Pancreas (tissue), 10 donors: ENCODE measurements at places on chromosomes 11 and 22.

DNA sequence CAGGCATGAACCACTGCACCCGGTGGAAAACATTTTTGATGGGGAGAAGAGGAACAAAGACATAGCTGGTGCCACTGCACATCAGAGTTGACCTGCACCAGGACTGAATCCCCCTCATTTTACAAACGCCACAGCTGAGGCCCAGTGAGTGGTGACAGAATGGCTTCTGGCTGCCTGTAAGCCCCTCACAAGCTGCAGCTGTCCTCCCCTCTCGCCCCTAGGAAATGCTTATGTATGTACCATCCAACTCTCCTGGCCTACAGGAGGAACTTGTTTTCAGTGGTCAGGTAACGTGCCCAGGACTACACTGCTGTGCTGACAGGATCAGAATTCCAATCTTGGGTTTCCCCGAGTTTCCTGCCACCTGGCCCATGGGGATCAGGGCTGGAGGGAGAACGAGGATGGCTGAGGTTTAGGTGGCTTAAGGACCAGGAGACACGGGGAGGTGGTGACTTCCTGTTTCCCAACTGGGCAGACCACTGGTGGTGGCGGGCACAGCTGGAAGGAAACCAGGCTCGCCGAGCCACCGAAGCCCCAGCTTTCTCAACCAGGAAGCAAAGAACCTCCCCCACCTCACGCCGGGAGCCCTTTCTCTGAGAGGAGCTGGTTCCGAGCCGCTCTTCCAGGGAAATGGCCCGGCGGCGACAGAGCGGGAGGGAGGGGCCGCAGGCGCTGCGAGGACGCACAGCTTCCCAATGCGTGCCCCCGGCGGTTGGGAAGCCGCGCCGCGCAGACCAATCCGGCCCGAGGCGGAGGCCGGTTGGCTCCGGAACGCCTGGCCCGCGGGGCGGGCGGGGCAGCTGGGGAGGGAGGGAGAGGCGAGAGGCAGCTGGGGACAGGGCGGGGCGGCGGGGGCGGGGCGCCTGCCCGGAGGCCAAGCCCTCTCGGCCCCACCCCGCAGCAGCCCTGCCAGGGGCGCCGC, 1.0 kb upstream of the LRFN4 start:
- peak overlapping the region; percentile 84 for H3K27ac ChIP-seq
- no peaks in the 10 kb centered on the region for H3K27me3 ChIP-seq
- no peaks in the 10 kb centered on the region for H3K4me1 ChIP-seq
- DNase-seq: peak; percentile 96

GRCh38 chr11:69444381-69445130, 36.9 kb upstream of the LINC01488 start:
- no peaks in the 10 kb centered on the region for H3K27me3 ChIP-seq
- H3K36me3 ChIP-seq: no peaks in the 10 kb centered on the region
- H3K27ac ChIP-seq: peak overlapping the region; percentile 83
- no peak overlapping the region for H3K4me3 ChIP-seq
- DNase-seq: peak; percentile 62

GRCh38 chr22:18096823-18097222, 13.8 kb upstream of the TUBA8 start:
- DNase-seq: no peak
- H3K4me1 ChIP-seq: peaks cover 9% of the 10 kb centered on the region
- H3K27ac ChIP-seq: no peak overlapping the region
- H3K36me3 ChIP-seq: no peaks in the 10 kb centered on the region
- no peaks in the 10 kb centered on the region for H3K27me3 ChIP-seq
- H3K4me3 ChIP-seq: no peak overlapping the region

DNA sequence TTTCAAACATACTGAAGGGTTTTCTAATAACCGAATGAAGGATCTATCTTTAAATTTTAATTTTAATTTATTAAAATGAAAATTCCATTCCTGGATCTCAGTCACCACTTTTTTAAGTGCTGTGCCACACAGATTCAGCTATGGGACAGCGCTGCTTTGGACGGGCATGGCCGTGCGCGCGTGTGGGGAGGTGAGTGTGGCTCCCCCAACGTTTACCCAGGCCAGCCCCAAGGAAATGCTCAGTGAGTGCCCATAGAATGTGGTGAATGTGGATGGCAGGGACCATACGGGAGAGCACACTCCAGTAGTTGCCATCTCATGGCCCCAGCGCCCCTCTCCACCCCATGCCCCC, 88.0 kb upstream of the KCNQ1OT1 start:
- H3K4me3 ChIP-seq: no peak overlapping the region
- no peaks in the 10 kb centered on the region for H3K27me3 ChIP-seq
- H3K36me3 ChIP-seq: no peaks in the 10 kb centered on the region
- no peak for DNase-seq
- H3K4me1 ChIP-seq: no peaks in the 10 kb centered on the region

DNA sequence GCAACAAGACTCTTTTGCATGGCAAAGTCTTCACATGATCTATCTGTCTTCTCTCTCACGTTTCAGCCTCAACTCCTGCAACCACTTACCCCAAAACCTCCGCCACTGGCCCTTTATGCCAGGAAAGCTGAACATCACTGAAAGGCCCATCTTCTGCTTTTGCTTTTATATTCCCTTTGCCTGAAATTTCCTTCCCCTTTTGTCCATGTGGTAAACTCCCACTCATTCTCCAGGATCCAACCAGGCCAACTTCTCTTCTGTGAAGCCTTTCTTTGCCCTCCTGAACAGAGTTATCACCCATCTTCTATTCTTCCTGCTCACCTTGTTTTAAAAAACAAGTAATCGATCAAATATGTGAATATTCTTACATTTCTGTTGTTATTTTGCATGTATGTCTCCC, 117.8 kb downstream of the WNT11 start:
- DNase-seq: no peak
- no peaks in the 10 kb centered on the region for H3K4me1 ChIP-seq
- H3K4me3 ChIP-seq: no peak overlapping the region
- no peak overlapping the region for H3K27ac ChIP-seq

GRCh38 chr11:1760351-1761109, 3.2 kb downstream of the CTSD start:
- no peaks in the 10 kb centered on the region for H3K27me3 ChIP-seq
- H3K4me1 ChIP-seq: peaks cover 28% of the 10 kb centered on the region
- peak overlapping the region; percentile 92 for H3K27ac ChIP-seq
- DNase-seq: peak; percentile 80

- H3K4me1 ChIP-seq: no peaks in the 10 kb centered on the region
- H3K27ac ChIP-seq: no peak overlapping the region
- H3K4me3 ChIP-seq: no peak overlapping the region
- no peak for DNase-seq
- H3K27me3 ChIP-seq: no peaks in the 10 kb centered on the region
- no peaks in the 10 kb centered on the region for H3K36me3 ChIP-seq
Observed at GRCh38 chr22:22746963-22747933, 102.8 kb downstream of the GGTLC2 start.

DNA sequence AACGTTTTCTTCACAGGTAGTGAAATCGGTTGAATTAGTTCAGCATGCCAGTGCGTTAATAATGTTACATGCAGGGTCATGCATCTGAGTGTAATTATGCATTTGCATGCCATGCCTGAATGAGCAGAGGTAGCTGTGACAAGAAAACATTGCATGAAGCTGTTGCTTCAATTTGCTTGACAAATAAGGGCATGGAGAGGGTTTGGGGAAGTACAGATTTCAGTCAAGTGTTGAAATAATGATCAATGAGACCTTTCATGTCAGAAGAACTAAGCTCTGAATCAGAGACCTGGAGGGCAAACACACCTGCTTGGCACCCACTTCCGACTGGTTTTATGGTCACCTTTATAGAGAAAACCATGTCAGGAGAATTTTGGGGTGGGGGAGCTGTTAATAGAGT, 221.4 kb downstream of the DBX1 start:
- no peak overlapping the region for H3K27ac ChIP-seq
- peaks cover 3% of the 10 kb centered on the region for H3K36me3 ChIP-seq
- H3K4me3 ChIP-seq: no peak overlapping the region

DNA sequence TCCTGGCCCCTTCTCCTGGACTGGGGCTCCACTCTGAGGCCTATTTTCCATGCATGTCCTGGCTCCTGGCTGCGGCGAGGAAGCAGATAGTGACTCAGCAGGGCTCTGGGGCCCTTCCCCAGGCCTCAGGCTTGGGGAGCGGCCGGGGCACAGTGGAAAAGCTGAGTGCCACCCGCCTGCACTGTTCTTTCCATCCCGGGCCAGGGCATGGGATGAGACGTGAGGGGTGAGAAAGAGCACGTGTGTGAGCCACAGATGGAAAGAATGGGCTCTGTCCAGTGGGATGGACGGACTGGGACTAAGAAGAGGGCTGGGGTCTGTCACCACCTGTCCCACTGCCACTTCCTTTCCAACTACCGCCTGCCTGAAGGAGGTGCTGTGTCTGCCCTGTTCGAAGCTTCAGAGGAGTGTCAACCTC, 12.8 kb downstream of the SLC37A2 start:
- H3K27me3 ChIP-seq: no peaks in the 10 kb centered on the region
- H3K36me3 ChIP-seq: no peaks in the 10 kb centered on the region
- H3K27ac ChIP-seq: no peak overlapping the region
- DNase-seq: no peak
- H3K4me1 ChIP-seq: no peaks in the 10 kb centered on the region
- H3K4me3 ChIP-seq: no peak overlapping the region
